ENCODE measurements at places on chromosomes 2 and 18. TPM values are rescaled to one million over a fixed set of nuclear protein-coding genes. Genes with fewer than 3 reads are reported as not detected.

- H3K4me3 ChIP-seq: no peak overlapping the region
- H3K36me3 ChIP-seq: peaks cover 8% of the 10 kb centered on the region
- no peak overlapping the region for H3K27ac ChIP-seq
- DNase-seq: no peak
- H3K27me3 ChIP-seq: no peaks in the 10 kb centered on the region
- peaks cover 7% of the 10 kb centered on the region for H3K4me1 ChIP-seq
Observed at GRCh38 chr2:202750763-202751427, 116.1 kb downstream of the FAM117B start.

GRCh38 chr18:22170421-22171257 is 1.2 kb downstream of the GATA6 start:
- peaks cover 39% of the 10 kb centered on the region for H3K4me1 ChIP-seq
- peak; percentile 87 for DNase-seq
- no peaks in the 10 kb centered on the region for H3K36me3 ChIP-seq
- peak overlapping the region; percentile 87 for H3K4me3 ChIP-seq

Gene TGOLN2
- total RNA-seq: 94.8 TPM

- H3K4me1 ChIP-seq: no peaks in the 10 kb centered on the region
Observed at GRCh38 chr2:19171409-19171808, 187.0 kb downstream of the OSR1 start.

GRCh38 chr2:77161009-77161408 is 361.2 kb downstream of the LRRTM4 start:
- no peaks in the 10 kb centered on the region for H3K36me3 ChIP-seq
- no peaks in the 10 kb centered on the region for H3K27me3 ChIP-seq
- no peak overlapping the region for H3K4me3 ChIP-seq
- H3K4me1 ChIP-seq: no peaks in the 10 kb centered on the region
- DNase-seq: no peak

Gene ZAP70
- total RNA-seq: 0.44 TPM

- no peak for DNase-seq
- no peaks in the 10 kb centered on the region for H3K27me3 ChIP-seq
- H3K4me1 ChIP-seq: peaks cover 26% of the 10 kb centered on the region
- H3K27ac ChIP-seq: no peak overlapping the region
- H3K4me3 ChIP-seq: no peak overlapping the region
Observed at GRCh38 chr18:69885355-69885754, 62.3 kb downstream of the CD226 start.

GRCh38 chr2:229715895-229716507 is 1.6 kb upstream of the DNER start:
- H3K4me1 ChIP-seq: peaks cover 6% of the 10 kb centered on the region
- peaks cover 70% of the 10 kb centered on the region for H3K27me3 ChIP-seq
- no peak for DNase-seq
- no peaks in the 10 kb centered on the region for H3K36me3 ChIP-seq
- no peak overlapping the region for H3K27ac ChIP-seq
- H3K4me3 ChIP-seq: no peak overlapping the region

- peaks cover 1% of the 10 kb centered on the region for H3K36me3 ChIP-seq
- no peaks in the 10 kb centered on the region for H3K27me3 ChIP-seq
- peaks cover 56% of the 10 kb centered on the region for H3K4me1 ChIP-seq
Observed at GRCh38 chr2:215461836-215462532, 26.1 kb upstream of the FN1 start.

DNA sequence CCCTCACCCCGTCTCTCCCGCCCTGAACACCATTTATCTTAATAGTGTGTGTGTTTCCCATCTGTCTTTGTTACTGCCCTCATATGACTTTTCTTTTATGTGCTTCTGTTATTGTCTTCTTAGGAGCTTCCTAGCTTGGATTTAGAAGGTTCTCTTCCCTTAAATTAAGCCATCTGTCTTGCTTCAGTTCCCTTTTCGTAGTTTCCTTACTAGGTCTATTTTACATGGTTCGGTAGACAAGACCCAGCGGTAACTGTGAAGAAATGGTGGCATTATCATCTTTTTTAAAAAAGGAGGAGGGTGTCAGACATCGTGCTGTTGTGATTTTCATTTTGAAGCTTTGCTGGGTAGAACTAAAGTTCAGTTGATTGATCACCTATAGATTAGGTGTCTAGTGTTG is 10.3 kb downstream of the NCK2 start:
- H3K4me1 ChIP-seq: peaks cover 29% of the 10 kb centered on the region
- no peaks in the 10 kb centered on the region for H3K27me3 ChIP-seq
- no peak for DNase-seq

GRCh38 chr18:31213641-31214040 is 51.0 kb upstream of the DSC1 start:
- H3K4me1 ChIP-seq: peaks cover 15% of the 10 kb centered on the region
- H3K36me3 ChIP-seq: peaks cover 2% of the 10 kb centered on the region
- peaks cover 4% of the 10 kb centered on the region for H3K27me3 ChIP-seq
- no peak overlapping the region for H3K27ac ChIP-seq
- H3K4me3 ChIP-seq: no peak overlapping the region
- no peak for DNase-seq

DNA sequence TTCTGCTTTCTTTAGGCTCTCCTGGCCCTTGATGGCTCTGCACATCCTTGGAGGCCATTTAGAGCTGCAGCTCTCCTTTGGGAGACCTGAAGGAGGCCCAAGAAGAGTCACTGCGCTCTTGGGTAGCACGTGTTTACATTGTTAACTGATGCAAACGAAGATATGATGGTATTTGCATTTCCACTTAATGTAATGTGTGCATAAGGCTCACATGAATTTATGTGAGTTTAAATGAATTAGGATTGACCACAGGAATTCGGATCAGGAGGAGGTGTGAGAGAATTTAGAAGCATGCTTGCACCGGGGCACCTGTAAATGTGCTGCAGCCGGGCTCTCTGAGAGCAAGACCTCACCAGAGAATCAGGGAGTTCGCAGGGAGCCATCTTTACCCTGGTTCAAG is 7.5 kb downstream of the SH3RF3 start:
- no peak overlapping the region for H3K4me3 ChIP-seq
- H3K27me3 ChIP-seq: no peaks in the 10 kb centered on the region
- peaks cover 97% of the 10 kb centered on the region for H3K4me1 ChIP-seq
- H3K36me3 ChIP-seq: peaks cover 5% of the 10 kb centered on the region
- peak overlapping the region; percentile 3 for H3K27ac ChIP-seq

GRCh38 chr2:88265352-88266303 is 95.5 kb downstream of the THNSL2 start:
- H3K27ac ChIP-seq: no peak overlapping the region
- H3K4me3 ChIP-seq: no peak overlapping the region
- no peaks in the 10 kb centered on the region for H3K36me3 ChIP-seq
- no peak for DNase-seq

GRCh38 chr2:189933911-189934399 is 128.6 kb downstream of the MSTN start:
- DNase-seq: no peak
- H3K4me1 ChIP-seq: peaks cover 41% of the 10 kb centered on the region
- H3K27ac ChIP-seq: peak overlapping the region; percentile 82
- H3K4me3 ChIP-seq: no peak overlapping the region
- H3K36me3 ChIP-seq: no peaks in the 10 kb centered on the region

DNA sequence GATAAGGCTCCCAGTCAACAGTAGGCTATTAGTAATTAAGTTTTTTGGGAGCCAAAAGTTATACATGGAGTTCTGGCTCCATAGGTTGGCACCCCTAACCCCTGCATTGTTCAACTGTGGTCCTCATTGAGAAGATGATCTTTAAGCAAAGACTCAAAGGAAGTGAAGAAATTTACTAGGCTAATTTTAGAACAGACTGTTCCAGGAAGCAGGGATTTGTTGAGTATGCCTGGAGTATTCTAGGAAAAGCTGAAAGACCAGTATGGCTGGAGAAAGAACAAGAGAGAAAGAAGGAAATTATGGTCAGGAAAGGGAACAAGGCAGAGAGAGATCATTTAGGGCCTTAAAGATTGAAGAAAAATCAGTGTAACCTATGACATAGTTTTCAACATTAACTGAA is 125.1 kb downstream of the PMAIP1 start:
- DNase-seq: no peak
- H3K27me3 ChIP-seq: peaks cover 5% of the 10 kb centered on the region
- H3K27ac ChIP-seq: no peak overlapping the region
- peaks cover 17% of the 10 kb centered on the region for H3K4me1 ChIP-seq

DNA sequence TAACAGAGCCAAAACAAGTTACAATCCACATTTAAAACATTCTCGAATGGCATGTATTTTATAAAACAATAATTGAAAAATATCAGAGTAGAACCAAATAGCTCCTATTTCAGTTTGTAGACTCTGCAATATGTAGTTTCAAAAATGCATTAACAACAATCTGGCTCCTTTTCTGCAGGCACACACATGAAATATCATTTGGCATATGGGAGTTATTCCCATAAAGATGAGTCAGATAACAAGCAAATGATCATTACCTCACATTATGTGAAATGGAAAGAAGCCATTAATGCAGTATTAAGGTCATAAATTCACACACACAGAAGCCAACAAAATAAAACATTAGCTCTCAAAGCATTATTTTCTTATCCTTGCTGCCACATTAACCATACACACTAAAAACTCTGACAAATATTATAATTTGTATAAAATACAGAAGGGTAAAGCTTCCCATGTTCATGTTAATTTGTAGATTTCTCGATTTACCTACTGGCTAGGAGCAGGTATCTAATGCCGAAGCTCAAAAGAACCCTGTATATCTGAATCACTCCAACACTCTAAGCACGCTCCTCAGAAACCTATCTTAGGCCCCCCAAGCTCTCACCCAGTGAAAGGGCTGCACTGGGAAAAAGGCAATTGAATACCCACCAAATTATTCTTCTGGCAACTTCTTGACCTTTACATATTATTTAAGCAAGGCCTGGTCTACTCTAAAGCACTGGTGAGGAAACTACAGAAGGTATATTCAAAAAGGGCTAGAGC is 13.8 kb downstream of the NBAS start:
- DNase-seq: no peak
- H3K4me1 ChIP-seq: no peaks in the 10 kb centered on the region
- no peak overlapping the region for H3K4me3 ChIP-seq
- H3K36me3 ChIP-seq: peaks cover 10% of the 10 kb centered on the region

Gene ANKRD12
- 40.0 TPM for total RNA-seq

Gene SERPINB11
- total RNA-seq: not detected

Gene DOK6
- 4.6 TPM for total RNA-seq
